NCI-H748 treated with DMSO at 0.1 percent for 48 hours (cell line): ENCODE measurements at places on chromosomes 5 and 9.

DNA sequence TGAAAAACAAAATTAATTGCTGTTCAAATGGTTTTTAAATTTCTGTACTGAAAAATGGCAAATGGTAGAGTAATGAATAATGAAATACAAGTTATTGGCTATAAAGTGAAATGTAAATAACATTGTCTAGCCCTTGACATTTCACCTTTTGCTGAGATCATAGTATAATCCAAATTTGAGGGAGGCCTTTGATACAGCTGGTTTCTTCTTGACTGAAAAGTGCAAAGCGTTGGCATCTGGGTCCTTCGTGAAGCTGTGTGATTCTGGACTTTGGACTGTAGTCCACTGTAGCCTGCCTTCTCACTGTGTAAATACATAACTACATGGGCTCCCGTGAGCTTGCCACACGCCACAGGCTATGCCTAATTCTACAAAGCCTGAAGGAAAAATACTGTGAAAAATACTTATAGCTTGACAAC lies 52.3 kb downstream of the ARHGEF28 start:
- no peak for DNase-seq

- DNase-seq: no peak
Measured at GRCh38 chr9:109699019-109699418, 81.0 kb upstream of the PALM2AKAP2 start.

DNA sequence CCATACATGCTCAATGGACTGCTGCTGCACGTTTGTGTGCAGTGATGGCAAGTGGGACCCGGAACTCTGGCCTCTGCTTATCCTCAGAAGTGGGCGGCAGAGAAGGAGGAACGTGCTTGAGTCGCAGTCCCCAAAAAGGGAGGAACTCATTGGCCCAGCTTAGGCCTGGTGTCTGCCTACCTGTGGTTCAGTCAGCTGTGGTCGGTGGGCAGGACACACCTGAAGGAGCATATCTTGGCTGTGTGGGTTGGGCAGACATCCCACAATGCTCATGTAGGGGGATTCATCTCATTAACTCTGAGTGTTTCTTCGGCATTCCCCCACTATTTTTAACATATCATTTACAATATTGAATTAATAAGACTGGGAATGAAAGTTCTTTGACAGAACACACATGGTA lies 122.9 kb upstream of the IL12B start:
- DNase-seq: no peak

DNA sequence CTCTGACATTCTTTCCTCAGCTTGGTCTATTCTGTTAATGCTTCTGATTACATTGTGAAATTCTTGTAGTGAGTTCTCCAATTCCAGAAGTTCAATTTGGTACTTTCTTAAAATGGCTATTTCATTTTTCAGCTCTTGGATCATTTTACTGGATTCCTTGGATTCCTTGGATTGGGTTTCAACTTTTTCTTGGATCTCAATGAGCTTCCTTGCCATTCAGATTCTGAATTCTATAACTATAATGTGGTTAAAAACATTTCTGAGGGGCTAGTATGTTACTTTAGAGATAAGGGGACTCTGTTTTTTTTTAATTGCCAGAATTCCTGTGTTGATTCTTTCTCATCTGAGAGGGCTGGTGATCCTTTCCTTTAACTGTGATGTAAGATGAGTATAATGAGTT lies 136.4 kb downstream of the MCTP1 start:
- DNase-seq: no peak

DNA sequence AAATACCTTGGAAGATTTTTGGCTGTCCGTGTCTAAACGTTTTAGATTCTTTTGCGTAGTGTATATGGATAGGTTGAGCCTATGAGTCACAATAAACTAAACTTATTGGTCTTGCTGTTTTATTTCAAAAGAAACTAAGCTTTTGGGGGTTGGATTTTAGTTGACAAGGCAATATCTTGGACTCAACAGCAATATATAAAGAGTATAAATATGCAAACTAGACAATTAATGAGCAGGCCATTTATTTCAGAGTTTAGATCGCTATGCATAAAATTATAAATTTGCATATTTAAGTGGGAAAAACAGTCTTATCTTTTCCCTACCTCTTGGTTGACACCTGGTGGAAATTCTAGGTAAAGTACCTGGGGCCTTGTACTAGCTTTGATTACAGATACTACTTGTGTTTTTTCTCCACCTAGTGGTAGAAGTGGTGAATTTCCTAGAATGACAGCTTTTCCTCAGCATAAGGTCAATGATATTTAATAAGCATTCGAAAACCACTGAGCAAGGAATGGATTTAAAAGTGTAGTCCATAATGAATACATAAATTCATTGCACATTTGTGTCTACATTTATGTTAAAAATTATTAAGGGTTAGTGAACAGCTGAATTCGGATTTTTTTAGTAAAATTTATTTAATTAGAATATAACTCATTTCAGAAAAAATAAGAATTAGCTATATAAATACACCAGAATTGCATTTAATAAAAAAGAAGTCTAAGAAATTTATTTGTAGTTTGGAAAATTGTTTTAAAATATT lies 1.7 kb upstream of the ARRDC3 start:
- DNase-seq: peak; percentile 97

DNA sequence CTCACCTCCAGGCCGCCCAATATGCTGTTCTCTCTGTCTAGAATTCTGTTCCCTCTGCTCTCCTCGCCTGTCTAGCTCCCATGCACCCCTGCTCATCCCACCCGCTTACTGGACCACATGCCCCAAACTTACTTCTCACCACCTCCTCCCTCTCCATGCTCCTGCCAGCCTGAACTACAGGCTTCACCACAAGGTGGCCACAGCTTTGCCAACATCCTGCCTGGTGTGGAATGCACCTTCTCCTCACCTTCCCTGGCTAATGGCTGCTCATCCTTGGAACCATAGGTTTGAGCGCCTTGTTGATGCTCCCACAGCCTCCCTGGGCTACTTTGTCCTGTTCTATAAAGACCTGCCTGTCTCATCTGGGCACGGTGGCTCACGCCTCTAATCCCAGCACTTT lies 9.6 kb downstream of the LAMC3 start:
- DNase-seq: no peak
